ENCODE measurements at places on chromosomes 6 and 20.
A peak's percentile ranks its signal among the peaks of the same experiment; 100 is the strongest.

GRCh38 chr6:38040254-38040653 is 220.7 kb downstream of the ZFAND3 start:
- ATAC-seq: no peak

DNA sequence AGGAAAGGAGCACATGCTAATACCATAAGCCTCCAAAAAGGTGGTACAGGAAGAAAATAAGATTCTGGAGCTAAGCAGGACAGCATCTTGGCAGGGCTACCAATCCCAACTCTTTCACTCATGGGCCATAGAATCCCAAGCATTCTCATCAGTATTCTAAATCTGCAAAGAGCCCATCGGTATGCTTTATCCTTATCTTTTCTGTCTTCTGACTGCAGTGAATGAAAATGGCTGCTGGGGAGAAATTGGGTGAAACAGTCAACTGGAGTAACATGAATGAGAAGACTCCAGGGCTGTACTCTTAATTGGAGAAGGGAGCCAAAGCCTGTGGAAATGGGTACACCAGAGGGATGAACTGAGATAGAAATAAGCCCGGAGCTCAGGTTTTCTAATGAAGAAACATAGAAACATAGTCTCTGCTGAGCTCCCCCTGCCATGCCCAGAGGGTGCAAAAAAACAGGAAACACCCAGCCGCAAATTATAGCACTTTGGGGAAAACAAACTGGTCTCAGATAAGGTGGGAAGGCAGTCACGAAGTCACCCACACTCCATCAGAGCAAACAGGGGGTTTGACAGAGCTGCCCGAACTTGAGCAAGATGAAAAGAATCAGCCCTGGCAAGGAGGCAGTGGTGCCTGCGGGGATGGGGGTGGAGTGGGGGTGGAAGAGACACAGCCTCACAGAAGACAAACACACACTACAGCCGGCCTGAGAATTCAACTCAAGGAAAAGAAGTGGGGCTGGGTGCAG is 35.4 kb upstream of the E2F3 start:
- peak; percentile 25 for ATAC-seq

DNA sequence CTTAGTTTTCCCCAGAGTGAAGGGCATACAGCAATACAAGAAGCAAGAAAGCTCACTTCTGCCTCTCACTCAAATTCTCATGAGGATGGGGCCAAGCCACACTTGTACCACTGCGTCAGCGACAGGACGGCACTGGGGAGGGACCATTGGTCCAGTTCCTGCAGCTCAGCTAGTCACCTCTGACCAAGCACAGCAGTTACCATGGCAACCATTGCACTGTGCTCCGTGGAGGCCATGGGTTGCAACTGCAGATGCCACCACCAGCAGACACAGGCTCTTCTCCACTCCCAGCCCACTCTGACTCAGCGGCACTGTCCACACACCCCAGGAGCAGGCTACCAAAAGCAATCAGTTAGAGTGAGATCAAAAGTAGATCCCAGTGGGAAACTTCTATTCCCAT is 441.1 kb upstream of the ARID1B start:
- no peak for ATAC-seq

GRCh38 chr6:139649732-139650131 is 275.3 kb upstream of the CITED2 start:
- no peak for ATAC-seq

DNA sequence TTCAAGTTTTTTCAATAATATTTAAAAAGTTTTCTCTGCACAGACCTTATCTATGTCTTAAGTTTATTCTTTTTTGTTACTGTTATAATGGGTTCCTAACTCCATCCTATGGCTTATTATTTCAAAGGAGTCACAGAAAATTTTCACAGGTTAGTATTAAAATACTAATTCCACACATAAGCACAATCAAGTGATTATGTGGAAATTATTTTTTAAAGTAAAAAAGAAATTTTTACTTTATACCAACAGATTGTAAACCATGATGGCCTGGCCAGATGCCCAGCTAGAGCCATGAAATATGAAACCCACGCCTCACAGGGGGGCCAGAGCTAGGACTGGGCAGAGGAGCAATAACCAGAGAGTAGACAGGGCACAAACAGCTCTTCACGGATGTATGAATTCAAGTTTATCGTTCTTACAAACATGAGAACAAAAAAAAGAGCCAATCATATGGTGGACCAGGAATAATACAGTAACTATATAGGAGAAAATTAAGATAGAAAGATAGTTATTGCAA is 34.0 kb downstream of the NUDT3 start:
- no peak for ATAC-seq

DNA sequence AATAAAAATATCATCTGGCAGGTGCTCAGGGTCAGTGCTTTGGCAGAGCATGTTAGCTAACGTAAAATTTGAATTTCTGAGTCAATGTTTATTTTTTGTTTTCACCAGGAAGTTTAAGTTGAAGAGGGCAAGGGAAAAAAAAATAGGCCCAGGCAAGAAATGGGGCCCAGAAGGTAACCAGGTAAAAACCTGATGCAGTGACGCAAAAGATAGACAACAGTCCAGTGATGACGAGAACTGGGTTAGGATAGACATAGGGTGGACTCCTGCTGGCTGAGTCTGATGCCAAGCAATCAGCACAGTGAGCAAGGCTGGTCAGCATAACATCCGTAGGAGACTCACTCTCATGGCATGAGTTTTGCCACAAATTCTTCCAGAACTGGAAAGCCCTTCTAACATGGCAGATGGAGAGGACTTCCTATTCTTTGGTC is 42.2 kb downstream of the ZHX3 start:
- no peak for ATAC-seq

GRCh38 chr6:27890445-27891319 is 21.5 kb downstream of the OR2B2 start:
- ATAC-seq: peak; percentile 61

GRCh38 chr20:1676650-1677049 is 19.1 kb upstream of the SIRPG start:
- peak; percentile 24 for ATAC-seq

DNA sequence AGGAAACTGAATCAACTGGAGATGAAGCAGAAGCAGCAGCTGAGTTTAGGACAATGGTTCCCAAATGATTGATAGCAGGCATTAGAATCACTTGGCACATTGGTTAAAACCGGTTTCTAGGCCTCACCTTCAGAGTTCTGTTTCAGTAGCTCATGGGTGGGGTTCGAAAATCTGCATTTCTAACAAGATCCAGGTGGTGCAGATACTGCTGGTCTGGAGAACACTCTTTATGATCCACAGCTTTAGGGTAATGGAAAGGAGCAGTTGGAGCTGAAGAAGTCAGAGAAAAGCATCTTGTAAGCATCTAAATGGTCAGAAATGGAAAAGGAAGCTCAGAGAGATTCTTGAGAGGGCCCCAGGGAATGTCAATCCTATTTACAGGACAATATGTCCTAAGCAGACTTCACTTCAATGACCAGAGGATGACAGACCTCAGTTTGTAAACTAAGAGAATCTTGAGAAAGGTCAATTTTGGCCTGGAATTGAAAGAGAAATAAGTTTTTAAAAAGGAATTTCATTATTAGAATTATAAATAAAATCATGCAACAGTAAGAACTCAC is 8.5 kb downstream of the TSPYL1 start:
- no peak for ATAC-seq

- peak; percentile 21 for ATAC-seq
These were observed 859.4 kb downstream of the MAFB start for GRCh38 chr20:39829661-39830060.

DNA sequence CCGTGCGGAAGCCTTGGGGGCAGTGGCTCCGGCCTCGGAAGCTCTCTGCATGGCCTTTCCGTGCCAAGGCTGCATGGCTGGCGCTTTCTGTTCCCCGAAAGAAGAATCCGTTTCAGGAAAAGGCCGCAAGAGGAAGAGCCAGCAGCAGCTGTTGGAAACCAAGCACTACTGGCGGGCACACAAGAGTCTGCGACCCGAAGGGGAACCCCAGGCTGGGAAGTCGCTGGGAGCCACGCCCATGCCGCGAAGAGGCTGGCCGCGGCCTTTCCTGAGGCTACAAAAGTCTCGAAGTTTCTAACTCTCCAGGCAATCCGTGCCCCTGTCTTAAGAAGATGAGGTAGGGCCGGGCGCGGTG is at the start of gene CGAS:
CGAS (minus strand) TSS at position 191 of the 355 bp plus-strand sequence; CDS start at position 75, 116 bp downstream.
- peak; percentile 87 for ATAC-seq

- ATAC-seq: no peak
These were observed 159.5 kb upstream of the MANEA start for GRCh38 chr6:95417856-95418255.

GRCh38 chr6:14196026-14196425 is 78.5 kb downstream of the CD83 start:
- ATAC-seq: no peak

DNA sequence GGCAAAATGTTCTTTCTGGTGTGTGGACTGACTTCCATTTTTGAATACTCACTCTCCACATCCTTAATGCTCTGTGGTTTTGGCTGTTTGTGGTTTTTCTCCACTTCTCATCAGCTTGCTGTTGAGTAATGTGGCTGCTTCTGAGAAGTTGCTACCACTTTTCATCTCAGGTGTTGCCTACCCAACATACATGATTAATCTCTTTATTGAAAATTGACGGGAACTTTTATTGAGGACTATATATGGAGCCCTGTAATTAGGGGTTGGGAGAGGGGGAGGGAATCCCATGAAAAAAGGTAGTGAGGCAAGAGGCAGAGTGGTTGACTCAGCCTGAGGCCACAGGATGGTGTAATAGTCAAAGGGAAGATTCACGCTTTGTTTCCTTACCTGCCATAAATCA is 17.6 kb downstream of the IL22RA2 start:
- peak; percentile 96 for ATAC-seq

All from activated T-helper 17 cell treated with anti-CD3 and anti-CD28 coated beads, Interleukin-2, amount 50 U/mL, for 72 hours (primary cell).